Activated CD4-positive, alpha-beta memory T cell treated with anti-CD3 and anti-CD28 coated beads for 36 hours (primary cell): ENCODE measurements at places on chromosomes 2 and 18.

DNA sequence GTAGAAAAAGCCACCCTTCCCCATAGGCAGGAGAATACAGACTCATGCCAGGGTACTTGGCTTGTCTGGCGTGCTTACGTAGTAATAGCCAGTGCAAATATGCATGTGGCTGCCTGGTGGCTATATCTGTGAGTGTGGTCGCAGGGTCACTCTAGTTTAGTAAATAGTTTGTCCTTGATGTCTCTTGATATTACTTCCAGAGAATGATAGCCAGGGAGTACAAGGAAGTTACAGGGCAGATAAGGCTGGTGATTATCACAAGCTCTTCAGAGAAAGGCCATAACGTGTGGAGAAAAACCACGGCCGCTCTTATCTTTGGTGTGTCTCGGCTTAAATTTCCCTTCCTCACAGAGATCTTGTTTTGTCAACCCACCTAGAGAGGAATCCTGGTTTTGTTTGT is 54.3 kb upstream of the SLC39A10 start:
- DNase-seq: no peak

DNA sequence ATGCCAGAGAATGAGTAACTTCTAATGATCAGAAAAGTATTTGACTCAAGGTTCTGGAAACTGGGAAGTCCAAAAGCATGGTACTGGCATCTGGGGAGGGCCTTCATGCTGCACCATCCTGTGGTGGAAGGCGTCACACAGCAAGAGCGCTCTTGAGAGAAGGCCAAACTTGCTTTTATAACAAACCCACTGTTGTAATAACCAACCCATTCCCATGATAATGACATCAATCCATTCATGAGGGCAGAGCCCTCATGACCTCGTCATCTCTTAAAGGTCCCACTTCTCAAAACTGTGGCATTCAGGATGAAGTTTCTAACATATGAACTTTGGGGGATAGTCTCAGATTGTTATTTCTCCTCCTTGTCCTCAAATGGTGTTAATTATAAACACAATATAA is 67.8 kb downstream of the COA5 start:
- DNase-seq: no peak

GRCh38 chr2:72233211-72233610 is 85.5 kb upstream of the CYP26B1 start:
- no peak for DNase-seq

GRCh38 chr2:101442667-101443061 is 32.2 kb downstream of the RFX8 start:
- DNase-seq: no peak

DNA sequence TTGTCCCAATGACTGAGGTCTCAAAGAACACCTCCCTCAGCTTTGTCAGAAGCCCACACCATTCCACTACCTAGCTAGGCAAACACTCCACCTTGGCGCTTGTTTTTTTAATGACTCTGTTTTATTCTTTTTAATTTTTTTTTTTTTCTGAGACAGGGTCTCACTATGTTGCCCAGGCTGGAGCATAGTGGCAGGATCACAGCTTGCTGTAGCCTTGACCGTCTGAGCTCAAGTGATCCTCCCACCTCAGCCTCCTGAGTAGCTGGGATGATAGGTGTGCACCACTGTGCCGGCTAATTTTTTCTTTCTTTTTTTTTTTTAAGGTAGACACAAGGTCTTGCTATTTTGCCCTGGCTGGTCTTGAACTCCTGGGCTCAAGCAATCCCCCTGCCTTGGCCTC is 101.9 kb downstream of the SLC25A12 start:
- no peak for DNase-seq
